CD4-positive, alpha-beta T cell treated with Interleukin-17A for 1 hour (primary cell): ENCODE measurements at places on chromosomes 12 and 14.

DNA sequence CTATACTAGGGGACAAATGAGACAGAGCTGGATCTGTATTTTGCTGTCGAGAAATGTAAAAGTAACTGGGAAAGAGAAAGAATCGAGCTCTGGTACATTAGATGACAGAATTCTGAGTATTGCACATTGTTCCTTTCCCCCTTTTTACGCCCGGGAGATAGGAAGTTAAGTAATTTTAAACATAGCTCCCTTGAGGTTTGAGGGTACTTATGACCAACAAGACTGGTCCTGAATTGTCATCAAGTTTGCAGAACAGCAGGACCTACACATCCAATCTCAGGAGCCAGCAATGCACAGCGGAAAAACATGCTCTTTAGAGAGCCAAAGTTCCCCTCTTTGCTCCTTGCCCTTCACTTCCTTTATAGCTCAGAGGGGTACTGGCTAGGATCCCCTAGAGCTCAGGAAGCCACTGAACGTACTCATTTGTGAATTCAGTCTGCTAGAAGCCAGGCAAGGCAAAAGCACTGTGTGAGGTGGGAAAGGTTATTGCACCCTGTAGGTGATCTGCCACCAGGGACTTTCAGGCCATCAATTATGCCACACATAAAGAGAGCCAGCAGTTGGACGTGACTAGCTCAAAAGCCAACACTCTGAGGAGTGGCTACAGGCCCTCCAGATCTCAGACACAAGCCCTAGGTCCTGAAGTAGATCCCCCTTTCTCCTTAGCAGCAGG lies 333.8 kb downstream of the KCNH5 start:
- no peak for DNase-seq

DNA sequence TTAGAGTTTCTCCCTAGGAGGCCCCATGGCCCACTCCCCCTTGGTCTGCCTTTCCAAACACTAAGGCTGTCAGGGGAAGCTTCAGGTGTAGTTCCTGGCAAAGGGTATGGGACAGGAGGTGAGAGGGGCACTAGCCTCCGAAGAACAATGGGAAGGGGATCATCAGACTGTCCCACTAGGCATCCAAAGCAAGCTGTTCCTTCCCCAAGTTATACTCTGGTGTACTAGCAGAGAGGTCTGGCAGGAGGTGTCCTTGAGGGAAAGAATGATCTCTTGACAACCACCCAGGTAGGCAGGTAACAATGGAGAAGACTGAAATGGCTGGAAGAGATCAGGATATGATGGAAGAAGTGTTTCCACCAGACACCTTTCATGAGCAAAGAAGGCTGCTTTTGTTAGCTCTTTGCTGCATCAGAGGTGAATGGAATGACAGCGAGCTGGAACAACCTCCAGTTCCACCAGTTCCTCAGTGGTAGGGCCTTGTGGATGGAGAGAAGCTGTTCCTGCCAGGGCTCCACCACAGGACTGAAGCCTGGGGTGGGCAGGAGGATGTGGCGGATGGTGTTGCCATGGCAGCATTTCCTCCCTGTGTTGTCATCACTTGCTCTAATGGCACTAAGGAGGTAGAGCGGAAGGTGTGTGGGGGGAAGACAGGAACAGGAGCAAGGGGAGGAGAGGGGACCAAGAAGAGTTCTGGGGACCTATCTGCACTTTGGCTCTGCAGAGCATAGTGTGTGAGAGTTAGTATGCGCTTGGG lies 2.3 kb upstream of the AGAP2 start:
- peak; percentile 91 for DNase-seq

- DNase-seq = no peak
Observed at GRCh38 chr14:52850451-52850909, 59.1 kb upstream of the GNPNAT1 start.

GRCh38 chr12:68042212-68042699 lies 53.0 kb downstream of the IFNG-AS1 start:
- DNase-seq = peak; percentile 30

- DNase-seq = no peak
Observed at GRCh38 chr14:59481871-59482540, 2.2 kb downstream of the L3HYPDH start.

DNA sequence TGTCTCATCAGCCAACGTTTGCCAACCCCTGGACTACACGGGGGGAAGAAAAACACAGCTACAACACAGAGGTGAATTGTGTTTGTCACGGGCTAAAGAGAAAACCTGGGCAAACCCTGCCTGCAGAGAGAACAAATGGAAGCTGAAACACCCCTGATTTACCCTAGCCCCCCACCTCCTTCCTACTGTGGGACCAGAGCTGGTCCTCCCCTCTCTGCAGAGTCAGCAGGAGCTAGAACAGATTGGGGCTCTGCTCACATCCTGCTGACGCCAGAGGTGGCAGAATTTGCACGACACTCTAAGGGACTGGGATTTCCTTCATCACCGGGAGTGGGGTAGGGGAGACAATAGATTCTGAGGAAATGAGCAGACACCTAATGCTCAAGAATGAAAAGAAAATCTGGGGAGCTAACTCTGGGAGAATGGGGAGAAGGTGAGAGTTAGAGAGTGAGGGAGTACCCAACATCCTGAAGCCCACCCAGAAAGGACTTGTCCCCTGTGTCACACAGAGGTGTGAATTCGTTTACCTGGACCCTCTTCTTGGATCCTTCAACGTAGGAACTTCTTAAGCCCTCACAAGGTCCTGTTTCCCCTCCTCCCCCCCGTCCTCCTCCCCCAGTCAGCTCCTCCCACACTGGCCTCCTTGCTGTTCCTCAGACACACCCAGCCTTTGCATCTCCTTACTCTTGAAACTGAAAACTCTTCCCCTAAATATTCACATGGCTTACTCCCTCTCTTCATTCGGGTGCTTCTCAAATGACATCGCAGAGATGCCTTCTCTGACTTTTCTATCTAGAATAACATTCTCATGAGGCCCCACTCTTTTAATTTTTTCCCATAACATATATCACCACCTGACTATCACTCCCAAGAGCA lies 26.2 kb upstream of the CDKN3 start:
- DNase-seq = no peak

DNA sequence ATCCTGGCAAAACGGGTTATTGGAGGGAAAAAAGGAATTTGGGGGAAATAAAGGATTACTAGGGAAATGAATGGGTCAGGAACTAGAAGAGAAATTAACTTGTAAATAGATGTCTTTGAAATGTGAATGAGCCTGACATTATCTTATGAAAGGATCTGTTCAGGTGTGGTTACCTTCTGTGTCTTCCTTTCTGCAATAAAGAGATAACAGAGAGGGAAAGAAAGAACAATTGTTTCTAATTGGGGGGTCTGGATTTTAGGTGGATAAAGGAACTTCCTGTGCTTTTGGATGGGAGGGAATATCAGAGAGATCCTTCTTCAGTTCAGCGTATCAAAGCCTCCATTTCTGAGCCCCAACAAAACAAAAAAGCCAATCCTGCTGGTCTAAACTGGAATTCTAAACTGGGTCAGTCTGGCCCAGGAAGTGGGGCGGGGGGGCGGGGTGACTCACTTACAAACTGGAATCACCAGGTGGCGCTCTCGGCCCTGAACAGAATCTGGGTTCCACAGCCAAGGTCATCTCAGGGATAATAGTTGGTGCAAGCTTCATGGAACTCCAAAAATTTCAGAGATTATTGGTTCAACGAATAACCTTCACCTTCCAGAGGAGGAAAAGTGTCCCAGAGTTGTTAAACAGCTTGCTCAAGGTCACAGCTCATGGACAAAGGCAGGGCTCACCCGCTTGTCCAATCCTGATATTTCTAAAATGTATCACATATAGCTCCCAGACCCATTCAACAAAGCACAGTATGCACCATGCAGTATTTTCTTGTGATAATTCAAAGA lies 15.2 kb upstream of the PEBP1 start:
- DNase-seq = peak; percentile 75

DNA sequence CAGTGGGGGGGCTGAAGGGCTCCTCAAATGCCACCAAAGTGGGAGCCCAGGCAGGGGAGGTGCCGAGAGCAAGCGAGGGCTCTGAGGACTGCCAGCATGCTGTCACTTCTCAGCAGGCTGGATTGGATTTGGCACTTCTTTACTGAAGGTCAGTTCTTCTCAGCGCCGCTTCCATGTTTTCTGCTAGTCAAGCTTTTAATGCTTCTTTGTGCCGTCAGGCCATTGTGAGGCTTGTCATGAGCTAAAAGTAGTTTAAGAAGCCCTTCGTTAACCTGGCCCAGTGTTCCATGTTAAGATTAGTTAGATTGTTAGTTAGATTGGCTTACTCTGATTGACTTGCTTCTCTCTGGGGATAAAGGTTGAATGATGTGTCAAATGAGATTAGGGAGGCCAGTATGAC lies 13.4 kb downstream of the GABARAPL1 start:
- DNase-seq = no peak
